ENCODE measurements at places on chromosomes 6 and 20.

- no peak for DNase-seq
These were observed 704.3 kb downstream of the TFAP2A start for GRCh38 chr6:9710574-9710973.

GRCh38 chr6:39389484-39389767 lies 66.9 kb upstream of the KCNK16 start:
- no peak for DNase-seq

DNA sequence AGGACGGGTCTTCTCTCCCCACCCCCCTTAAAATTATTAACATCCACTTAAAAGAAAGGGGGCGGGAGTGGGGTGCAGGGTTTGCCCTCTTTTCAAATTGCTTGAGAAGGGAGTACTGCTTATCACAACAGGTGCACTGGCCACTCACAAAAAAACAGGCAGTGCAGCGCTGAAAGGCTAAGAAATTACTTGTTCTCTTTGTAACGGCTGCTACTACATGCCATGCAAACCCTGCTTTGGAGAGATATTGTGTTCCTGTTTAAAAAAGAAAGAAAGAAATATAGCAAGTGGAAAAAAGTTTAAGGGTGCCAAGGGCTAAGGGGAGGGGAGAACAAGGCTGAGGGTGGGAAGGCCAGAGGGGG lies 312.7 kb upstream of the JARID2 start:
- no peak for DNase-seq

- no peak for DNase-seq
These were observed 466.8 kb upstream of the CDH4 start for GRCh38 chr20:60785301-60785700.

DNA sequence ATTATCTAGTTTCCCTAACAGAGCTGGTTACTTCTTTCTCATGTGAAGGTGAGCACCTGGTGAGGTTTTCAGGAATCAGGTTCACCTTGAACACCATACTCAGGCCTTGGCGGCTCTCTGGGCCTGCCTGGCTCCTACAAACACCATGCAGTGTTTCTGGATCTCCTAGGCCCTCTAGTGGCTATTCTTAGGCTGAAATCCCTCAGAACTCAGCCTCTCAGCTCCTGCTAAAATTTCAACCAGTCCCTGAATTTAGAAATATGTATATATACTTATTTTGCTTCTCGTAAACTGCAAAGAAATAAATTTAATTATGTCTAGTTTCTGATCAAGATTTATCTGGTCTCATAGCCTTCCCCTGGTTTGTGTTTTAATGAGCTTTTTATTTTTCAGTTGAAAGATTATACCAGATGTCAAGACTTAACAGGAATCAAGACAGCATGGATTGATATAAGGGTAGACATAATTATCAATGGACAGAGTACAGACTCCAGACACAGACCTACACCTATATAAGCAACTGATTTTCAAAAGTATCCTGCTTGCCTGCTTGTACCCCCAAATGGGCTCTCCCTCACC lies 55.9 kb downstream of the ANKEF1 start:
- DNase-seq, result peak; percentile 53

DNA sequence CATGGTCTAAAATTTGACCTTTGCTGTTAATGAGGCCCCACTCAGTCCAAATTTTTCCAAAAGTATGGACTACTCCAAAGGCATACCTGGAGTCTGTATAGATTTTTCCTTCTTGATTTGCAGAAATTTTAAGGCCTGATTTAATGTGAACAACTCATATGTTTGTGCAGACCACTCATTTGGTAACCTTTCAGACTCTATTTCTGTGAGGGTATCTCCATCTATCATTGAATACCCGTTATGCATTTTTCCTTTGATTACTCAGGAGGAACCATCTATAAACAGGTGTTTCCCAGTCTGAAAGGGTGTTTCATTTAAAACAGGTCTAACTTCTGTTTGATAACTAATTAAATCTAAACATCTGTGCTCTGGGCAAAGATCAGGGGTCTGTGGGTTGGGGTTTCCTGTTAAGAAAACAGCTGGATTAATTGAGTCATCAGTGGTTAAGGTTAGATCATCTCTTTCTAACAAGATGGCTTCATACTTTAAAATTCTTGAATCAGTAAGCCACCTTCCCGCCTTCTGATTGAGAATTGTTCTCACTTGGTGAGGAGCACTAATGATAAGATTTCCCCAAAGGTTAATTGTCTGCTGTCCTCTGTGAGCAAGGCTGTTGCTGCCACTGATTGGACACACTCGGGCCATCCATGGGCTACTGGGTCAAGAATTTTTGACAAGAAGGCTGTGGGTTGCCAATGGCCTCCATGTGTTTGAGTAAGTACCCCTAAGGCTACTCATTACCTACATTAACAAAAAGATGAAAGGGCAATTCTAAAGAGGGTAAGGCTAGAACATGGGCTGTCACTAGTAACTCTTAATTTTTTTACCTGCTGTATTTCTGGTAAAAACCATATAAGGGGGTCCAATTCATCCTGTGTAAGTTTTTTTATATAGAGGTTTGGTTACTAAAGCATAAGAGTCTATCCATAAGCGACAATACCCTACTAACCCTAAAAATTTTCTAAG lies 24.1 kb downstream of the HLA-B start:
- no peak for DNase-seq

DNA sequence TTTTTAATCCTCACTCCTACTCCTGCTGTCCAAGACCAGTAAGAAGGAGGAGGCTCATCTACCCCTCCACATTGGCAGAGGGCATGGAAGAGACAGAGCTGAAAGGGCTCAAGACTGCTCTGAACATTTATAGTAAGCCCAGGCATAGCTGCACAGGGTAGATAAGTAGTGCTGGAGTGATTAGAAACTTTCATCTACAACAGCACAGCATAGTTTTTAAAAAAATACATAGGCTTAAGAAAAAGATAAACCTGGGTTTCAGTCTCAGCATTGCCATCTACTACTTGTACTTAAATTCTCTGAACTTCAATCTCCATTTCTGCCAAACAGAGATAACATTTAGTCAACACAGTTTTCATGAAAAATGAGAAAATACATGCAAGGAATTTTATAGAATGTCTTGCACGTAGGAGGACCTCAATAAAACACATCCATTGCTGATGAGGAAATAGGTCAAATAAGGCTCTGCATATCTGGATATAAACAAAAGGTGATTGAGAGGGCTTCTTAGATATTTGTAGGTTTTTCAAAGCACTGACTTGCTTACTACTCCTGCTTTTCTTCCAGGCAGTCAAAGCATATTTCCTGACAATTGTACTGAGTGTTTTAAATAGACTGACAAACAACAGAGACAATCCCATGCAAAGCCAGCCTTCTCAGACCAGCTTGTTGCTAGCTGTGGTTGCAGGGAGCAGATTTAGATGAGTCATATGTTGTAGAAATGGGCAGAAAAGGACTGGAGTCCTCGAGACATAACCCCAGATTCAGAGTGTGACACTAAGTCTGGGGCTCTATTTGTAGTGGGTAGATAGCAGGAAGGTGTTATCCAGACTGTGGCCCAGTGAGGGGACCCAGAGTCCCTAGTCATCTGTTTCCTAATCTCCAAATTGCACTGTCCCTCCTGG lies 107.4 kb upstream of the TAB2 start:
- peak; percentile 77 for DNase-seq

- no peak for DNase-seq
These were observed 630.6 kb downstream of the QKI start for GRCh38 chr6:164045082-164045481.

- DNase-seq, result no peak
These were observed 763.2 kb upstream of the FLRT3 start for GRCh38 chr20:15100506-15101160.

GRCh38 chr6:166005401-166005943 lies 162.2 kb downstream of the TBXT start:
- DNase-seq, result peak; percentile 62

- DNase-seq, result no peak
These were observed 112.0 kb upstream of the SNX9 start for GRCh38 chr6:157711060-157711459.

DNA sequence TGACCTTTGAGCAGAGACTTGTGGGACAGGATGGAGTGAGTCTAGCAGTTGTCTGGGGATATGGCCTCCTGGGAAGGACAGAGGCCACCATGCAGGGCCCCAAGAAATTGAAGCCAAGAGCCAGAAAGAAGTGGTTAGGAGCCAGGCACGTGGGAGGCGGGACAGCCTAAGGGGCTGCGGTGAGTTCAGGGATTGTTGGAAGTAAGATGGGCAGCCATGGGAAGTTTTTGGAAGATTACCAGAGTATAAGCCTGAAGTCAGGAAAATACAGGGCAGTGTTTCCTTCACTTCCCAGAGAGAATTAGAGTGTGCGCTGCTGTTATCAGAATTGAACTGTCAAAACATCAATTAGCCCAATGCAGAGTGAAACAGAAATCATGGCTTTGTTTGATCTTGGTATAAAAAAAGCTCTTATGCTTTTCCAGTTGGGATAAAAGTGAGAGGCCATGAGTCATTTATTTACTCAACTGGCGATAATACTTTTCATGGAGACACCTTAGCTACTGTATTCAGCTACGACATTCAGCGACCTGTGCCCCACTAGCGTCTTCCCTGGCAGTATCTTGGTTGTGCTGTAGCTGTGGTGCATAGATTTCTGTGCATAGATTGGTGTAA lies 66.9 kb downstream of the PHACTR2 start:
- peak; percentile 18 for DNase-seq

- DNase-seq, result peak; percentile 52
These were observed 21.6 kb downstream of the STX7 start for GRCh38 chr6:132491303-132491702.

DNA sequence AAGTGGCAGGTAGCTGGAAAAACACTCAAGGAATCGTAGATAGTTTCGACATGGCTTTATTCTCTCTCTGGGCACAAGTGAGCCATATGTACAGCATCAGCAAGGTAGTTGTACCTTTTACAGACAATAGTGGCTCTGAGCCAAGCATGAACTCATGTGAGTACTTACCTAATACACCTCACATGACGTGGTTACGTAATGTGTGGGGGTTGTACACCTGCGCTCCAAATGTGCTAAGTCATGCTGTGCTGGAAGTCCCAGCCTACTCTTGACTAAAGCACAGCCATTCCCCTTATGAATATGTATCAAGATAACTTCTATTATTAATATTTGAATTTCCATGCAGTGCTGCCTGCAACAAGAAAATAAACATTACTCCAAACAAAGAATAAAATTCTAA lies 78.8 kb upstream of the HMGN3 start:
- DNase-seq, result no peak

- DNase-seq, result no peak
These were observed 15.5 kb upstream of the MYMX start for GRCh38 chr6:44201200-44201599.

DNA sequence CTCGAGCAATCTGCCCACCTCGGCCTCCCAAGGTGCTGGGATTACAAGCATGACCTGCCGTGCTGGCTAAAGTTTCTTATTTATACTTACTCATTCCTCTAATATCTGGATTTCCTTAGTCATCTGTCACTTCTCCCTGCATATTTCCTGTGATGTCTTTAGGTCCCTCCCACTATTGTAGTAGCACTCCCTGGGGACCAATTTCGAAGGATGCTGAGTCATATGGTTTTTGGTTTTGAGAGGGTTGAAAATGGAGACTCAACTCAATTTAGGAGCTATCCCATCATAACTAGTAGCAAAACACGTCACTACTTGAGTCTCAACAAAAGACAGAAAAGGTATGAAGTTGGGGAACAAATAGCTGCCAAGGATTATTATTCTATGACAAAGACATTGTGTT lies 20.2 kb downstream of the MCUR1 start:
- peak; percentile 52 for DNase-seq

GRCh38 chr6:6660339-6661045 lies 72.0 kb downstream of the LY86 start:
- no peak for DNase-seq

- peak; percentile 6 for DNase-seq
These were observed 202.8 kb downstream of the WDR27 start for GRCh38 chr6:169498916-169499513.

- peak; percentile 11 for DNase-seq
These were observed 139.9 kb downstream of the CDH4 start for GRCh38 chr20:61391812-61392520.

DNA sequence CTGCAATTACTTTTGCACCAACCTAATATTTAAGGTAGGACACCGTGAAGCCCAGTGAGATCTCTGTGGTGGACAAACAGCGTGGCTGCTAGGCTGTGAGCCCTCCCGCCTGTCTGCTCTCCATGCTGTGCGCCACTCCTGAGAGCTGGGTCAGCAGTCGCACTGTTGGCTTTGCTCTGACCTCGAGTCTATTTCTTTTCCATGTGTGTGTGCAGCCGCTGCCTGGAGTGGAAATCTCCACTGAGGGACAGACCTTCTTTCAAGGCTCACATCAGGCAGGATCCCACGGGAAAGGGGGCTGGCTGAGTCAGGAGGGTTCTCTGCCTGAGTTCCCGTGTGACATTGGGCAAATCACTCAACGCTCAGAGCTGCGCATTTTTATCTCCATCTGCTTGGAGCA lies 27.1 kb downstream of the RIPOR3 start:
- no peak for DNase-seq

DNA sequence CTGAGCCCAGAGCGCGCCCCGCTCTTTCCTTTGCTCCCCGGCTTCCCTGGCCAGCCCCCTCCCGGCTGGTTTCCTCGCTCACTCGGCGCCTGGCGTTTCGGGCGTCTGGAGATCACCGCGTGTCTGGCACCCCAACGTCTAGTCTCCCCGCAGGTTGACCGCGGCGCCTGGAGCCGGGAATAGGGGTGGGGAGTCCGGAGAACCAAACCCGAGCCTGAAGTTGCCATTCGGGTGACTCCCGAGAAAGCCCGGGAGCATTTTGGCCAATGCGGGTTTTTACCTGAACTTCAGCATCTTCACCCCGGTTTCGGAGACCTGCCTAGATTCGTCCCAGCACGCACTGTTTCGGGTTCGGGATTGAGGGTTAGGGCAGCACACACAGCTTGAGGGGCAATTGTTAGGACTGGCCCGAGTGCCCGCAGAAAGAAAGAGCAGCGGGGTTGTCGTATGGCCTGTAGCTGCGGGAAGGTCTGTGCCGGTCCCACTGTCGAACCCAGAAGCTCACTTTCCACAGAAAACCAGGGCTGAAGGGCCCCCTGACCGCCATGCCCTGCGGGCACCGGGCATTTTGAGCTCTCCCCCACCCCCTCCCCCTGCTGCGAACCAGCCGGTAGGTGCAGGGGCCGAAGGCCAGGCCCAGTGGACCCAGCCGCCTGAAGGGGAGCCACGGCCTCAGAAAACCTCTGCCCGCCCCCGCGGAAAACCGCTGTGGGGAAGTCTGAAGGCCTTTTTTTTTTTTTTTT lies 2.1 kb downstream of the FOXP4 start:
- no peak for DNase-seq

DNA sequence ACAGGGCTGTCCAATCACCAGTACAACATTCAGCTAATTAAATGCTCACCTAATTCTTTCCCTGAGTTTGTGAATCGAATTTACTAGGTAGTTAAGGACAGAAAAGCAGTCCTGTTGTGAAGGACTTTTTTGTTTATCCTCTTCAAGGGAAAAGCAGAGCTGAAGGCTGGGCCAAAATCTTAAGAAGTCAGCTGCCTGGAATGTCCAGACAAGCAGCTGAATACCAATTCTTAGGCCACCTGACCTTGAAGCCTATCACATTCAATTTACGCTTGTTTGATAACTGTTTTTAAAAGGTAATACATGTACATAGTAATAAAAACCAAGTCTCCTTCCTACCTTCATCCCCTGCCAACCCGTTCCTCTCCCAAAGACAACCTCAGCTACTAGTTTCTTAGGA lies 56.4 kb downstream of the UQCC1 start:
- peak; percentile 59 for DNase-seq

- no peak for DNase-seq
These were observed 141.3 kb downstream of the PRL start for GRCh38 chr6:22155551-22155950.

Measured in IMR-90 (cell line).